Activated gamma-delta T cell treated with anti-CD3 and anti-CD28 coated beads, Interleukin-2, amount 50 U/mL, for 16 hours (primary cell): ENCODE measurements at places on chromosomes 6 and 20.

- no peak for DNase-seq
Observed at GRCh38 chr6:158879180-158879579, 60.0 kb upstream of the EZR start.

- DNase-seq = no peak
Observed at GRCh38 chr20:32920066-32920465, 61.3 kb downstream of the EFCAB8 start.

GRCh38 chr6:166697113-166697512 is 70.1 kb upstream of the RPS6KA2 start:
- DNase-seq = no peak

GRCh38 chr6:80930376-80930775 is 822.1 kb downstream of the TENT5A start:
- DNase-seq = no peak

DNA sequence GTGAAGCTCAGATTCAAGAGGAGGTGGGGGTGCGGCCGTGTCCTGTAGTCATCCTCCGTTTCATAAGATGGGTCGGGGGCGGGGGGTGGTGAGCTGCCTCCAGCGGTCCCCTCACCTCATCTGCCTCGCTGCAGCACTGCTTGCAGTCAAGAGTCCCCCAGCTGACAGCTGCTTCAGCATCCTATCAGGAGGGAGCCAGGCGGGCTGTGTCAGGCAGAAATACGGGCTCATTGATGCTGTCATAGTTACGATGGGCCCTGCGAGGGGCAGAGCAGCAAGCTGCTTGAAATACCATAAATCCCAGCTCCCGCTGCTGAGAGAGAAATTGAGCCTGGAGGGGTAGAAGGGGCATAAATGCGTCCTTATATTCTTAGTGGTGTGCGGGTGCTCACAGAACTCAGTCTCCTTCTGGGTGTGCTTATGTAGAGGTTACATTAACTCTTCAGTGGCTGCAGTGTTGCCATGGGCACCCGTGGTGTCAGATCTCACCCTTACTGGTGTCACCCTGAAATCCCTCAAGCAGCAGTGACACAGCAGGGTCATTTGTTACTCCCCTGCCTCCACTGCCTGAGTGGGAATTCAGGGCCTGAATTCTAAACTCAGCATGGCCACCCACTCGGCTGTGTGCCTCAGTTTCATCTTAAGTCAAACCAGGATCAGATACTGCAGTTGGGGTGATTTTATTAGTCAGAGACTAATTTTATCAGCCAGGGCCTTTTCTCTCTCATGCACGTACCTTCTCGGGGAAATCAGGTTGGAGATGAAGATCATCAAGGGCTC is 21.8 kb downstream of the CCDC167 start:
- DNase-seq = no peak

DNA sequence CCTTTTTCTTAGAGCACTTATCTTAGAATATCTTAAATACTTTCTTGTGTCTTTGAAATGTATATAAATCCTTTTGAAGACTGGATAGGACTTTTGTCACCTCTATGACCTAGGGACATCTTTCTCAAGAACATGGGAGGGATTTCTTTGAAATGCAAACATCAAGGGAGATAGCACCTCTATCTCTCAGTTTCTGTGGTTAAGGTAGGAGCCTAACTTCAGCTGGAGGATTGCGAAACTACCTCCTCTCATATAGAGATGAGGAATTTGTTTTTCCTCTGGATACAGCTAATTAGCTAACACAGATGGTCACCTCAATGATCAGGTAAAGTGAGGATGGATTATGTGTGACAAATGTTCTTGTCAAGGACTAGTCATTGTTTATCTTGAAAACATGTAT is 631.3 kb upstream of the IMPG1 start:
- DNase-seq = no peak

- no peak for DNase-seq
Observed at GRCh38 chr6:165769884-165770283, 106.8 kb upstream of the PDE10A start.

- peak; percentile 24 for DNase-seq
Observed at GRCh38 chr6:2971420-2972218, at the start of gene SERPINB6. TSS of gene SERPINB6 (minus strand) at chr6:2971567. CDS start at chr6:2959332, 12,235 bp downstream.

- no peak for DNase-seq
Observed at GRCh38 chr6:82511546-82511945, 147.9 kb downstream of the TPBG start.

GRCh38 chr6:154536255-154536654 is 25.8 kb upstream of the CNKSR3 start:
- DNase-seq = no peak

- peak; percentile 30 for DNase-seq
Observed at GRCh38 chr6:143536461-143536865, 24.9 kb upstream of the FUCA2 start.

- DNase-seq = no peak
Observed at GRCh38 chr6:136710877-136711552, 81.3 kb downstream of the MAP3K5 start.

DNA sequence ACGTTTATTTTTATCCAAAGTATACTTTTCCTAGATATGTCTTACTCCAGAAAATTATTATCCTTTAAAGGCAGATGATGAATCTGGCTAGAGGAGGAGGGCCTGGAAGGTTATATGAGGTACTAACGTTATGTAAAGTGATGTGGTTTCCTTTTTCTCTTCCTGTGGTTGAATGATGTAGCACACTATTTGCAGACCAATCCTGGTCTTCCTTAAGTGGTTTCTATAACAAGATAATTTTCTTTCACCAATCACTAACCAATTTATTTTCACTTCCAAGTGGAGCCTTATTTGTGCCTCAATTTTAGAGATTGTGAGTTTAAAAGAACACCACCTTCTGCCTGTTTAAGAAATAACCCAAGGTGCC is 154.6 kb upstream of the SOX4 start:
- no peak for DNase-seq

- DNase-seq = no peak
Observed at GRCh38 chr6:65569505-65569904, 137.5 kb downstream of the EYS start.

DNA sequence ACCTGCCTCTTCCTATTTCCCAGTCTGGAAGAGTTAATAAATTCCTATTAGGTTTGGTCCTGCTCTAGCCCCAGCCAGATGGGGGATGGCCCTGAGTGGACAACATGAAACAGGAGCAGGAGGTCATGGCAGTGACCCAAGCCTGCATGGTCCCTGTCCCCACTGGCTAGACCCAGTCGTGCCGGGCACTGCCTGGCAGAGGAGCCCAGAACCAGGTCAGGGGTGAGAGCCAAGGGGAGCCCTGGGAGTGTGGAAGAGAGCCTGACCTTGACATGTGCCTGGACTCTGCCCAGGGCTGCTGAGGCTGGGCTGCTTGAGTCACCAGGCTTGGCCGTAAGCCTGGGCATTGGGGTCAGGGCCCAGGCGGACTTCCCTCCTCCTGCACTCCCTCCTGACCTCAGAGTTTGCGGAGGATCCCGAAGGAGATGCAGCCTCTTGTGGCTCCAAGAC is 3.6 kb downstream of the AVP start:
- DNase-seq = no peak

GRCh38 chr20:1838556-1839279 is 56.5 kb upstream of the SIRPA start:
- DNase-seq = no peak

DNA sequence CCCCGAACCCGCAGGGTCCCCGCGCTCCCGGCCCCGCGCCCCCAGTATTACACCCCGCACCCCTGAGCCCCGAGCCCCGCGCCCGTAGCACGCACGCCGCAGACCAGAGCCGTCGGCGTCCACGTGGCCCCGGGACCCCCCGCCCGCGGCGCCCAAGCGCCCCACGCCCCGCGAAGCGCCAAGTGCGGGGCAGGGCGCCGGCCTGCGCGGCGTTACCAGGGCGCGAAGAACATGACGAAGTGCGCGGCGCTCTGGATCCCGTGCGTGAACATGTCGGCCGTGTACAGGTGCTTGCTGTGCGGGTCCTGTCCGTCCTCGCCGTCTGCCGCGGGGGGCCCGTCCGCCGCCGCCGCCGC is 312 bp downstream of the TXNDC5 start:
- no peak for DNase-seq

- DNase-seq = no peak
Observed at GRCh38 chr20:17021481-17021880, 205.4 kb upstream of the PCSK2 start.

DNA sequence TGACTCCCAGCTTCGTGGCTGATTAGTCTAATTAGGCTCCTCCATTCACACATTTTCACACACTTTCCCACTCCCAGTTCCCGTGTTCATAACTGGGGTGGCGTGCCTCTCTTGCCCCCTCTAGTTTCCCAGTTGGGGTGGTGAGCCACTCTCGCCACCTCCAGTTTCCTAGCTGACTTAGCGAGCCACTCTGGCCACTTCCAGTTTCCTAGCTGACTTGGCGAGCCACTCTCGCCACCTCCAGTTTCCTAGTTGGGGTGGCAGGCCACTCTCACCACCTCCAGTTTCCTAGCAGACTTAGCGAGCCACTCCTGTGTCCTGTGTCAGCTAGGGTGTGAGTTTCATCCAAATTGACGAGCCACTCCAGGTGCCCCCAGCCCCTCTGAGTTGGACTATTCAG is 7.4 kb upstream of the GMPR start:
- no peak for DNase-seq

DNA sequence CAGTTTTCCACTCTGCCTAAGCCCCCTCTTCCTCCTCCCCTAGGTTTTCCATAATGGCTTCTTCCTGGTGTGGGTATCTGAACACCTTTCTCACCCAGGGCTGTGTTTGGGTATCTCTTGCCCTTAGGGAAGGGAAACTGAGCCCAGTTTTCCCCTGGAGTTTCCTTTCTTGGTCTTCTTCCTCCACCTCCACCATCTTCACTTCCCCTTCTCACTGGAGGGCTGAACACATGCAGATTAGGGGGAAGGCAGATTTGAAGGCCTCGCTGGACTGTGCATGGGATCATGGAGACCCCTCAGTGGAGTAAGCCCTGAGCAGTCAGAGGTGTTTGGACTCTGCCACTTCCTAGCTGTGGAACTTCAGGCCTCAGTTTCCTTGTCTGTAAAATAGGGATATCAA is 27.8 kb downstream of the FOXP4 start:
- no peak for DNase-seq

- DNase-seq = no peak
Observed at GRCh38 chr6:4751823-4752464, 24.3 kb upstream of the CDYL start.

DNA sequence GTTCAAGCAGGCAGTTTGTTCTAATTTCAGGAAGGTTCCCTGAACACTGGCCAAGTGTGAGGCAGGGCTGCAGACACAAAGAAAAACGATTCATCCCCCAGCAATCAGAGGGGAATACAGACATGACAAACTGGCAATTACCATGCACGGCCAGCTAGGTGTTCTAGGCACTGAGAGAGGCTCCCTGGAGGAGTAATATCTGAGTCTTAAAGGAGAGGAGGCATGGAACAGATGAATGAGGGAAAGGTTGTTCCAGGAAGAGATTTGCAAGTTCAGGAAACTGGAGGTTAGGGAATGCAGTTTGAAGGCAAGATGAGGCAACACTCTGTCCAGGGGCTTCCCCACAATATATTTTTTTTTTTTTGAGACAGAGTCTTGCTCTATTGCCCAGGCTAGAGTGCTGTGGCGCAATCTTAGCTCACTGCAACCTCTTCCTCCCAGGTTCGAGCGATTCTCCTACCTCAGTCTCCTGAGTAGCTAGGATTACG is 11.1 kb downstream of the RRAGD start:
- no peak for DNase-seq

GRCh38 chr20:8693709-8694108 is 375.2 kb upstream of the PLCB4 start:
- DNase-seq = no peak

DNA sequence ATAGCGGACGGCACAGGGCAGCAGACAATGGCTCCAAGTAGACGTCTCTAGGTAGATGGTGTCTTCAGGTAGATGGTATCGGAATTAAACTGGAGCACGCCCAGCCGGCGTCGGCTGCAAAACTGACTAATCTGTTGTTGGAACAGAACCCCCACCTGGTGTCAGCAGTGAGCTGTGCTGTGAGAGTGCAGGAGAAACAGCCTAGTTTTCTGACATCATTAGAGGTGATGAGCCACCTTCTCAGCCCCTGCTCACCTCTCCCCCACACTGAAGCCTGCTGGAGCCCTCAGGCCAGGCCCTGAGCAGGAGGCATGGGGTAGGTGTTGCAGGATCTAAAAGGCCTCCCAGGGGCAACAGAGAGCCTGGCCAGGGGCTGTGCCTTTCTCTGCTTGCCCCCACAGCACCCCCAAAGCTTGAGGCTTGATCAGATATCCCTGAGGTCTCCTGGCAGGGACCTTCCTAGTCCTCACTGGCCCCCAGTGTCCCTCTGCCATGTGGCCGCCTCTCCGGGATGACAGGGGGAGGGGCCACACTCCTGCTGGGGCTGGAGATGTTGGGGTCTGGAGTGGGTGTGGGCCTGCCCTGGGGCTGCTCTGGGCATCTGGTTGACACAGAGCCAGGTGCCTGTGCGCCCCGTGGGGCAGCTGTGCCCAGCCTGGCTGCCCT is 6.9 kb upstream of the HELZ2 start:
- peak; percentile 55 for DNase-seq

- DNase-seq = no peak
Observed at GRCh38 chr6:161023316-161023715, 31.7 kb downstream of the MAP3K4 start.

DNA sequence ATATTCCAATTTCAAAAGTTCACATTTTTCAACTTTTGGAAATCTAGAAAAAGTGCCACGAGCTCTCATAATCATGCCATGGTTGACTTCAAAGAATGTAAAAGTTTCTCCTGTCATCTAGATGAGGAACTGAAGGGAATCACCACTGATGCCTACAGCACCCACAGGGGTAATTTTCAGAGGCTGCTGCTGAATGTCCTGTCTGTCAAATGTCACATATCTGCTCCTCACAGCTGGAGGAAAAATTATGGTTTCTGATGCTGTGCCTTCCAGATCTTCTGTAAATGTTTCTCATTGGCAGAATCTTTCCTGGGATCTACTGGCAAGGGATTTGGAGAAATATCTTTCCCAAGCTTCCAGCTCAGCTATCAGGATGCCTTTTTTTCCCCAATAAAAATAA is 32.5 kb upstream of the TRERF1 start:
- no peak for DNase-seq

DNA sequence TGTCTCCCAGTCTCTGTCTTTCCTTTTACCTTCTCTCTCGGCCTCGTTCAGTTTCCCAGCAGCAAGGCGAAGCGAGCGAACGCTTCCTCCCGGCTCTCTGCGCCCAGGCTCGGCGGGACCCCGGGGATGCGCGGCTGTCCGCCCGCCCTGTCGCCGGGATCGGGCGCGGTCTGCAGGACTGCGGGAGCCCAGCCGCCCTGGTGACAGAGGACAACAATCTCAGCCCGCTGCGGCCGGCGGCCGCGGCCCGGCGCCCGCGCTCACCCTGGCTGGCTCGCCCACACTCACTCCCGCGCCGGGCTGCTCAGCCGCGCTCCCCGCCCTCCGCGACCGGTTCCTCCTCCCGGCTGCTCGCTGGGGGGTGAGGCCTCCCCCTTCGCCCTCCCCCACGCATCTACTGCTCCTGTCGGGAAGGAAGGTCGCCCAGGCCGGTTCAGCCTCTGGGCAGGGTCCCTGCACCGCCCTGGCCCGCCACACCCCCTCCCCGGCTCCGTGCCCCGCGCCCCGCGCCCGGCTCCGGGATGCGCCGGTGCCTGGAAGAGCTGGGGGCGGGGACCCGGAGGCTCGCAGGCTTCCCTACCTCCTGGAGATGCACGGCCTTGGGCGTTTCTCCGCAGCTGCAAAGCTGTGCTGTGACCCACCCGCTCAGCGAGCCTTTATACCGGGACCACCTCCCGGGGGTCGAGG is 410 bp downstream of the SYNE1 start:
- no peak for DNase-seq
